SJSA1 (cell line): ENCODE measurements at places on chromosomes 2 and 18.

DNA sequence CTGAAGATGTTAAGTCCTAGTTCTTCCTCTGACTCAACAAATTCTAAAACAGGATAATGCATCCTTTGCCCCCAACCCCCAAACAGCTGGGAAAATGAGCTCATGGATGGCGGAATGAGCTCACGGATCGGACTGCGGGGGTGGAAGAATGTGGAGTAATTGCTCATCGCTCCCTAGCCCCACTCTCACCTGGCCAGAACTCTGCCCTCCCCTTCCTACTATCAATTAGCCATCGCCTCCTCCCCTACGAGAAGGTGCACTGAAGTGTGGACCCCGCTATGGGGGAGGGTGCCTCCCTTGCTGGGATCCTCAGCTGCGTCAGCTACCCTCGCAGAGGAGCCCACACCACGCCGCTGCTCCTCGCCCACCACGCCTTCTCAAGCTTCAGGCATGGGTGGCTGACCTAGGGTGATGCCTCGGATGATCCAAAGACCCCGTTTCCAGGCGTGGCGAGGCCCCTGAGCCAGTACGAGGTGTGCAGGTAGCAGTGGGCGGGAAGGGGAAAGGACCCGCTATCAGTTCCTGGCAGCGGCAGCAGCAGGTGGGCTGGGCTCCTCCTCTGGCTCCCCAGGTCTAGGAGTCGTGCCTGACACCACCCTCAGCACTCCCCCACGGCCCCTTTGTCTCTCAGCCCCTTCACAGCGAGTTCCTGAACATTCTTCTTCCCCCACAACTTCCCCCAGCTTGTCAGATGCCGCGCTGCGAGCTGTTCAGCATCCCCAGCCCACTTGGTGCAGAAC lies 82.1 kb upstream of the POMC start:
- peaks cover 2% of the 10 kb centered on the region; the same call in 1 of the 2 replicates for H3K36me3 ChIP-seq
- peaks cover 7% of the 10 kb centered on the region for H3K4me1 ChIP-seq
- H3K4me3 ChIP-seq = no peak overlapping the region
- H3K27ac ChIP-seq = no peak overlapping the region
- DNase-seq = no peak

DNA sequence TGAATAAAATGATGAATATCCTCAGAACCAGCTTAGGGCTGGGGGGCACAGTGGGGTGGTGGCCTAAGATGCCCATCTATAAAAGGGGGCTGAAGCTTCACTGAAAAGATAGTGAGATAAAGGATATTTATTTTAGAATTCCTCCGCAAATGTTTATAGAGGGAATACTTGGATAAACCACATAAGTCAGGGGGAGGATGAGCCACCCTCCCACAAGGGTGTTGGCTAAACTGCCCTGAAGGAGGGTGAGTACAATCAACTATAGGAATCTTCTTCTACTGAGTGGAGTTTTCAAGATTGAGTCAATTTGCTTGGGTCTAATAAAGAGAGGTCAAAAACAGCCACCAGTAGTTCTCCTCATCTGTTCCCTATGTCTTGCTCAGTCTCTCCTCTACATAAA lies 114.5 kb upstream of the TANK start:
- peak; percentile 76 for DNase-seq
- H3K27ac ChIP-seq = peak overlapping the region; percentile 4
- H3K4me1 ChIP-seq = peaks cover 36% of the 10 kb centered on the region
- H3K4me3 ChIP-seq = no peak overlapping the region
- H3K36me3 ChIP-seq = no peaks in the 10 kb centered on the region
- no peaks in the 10 kb centered on the region for H3K27me3 ChIP-seq

GRCh38 chr18:41135146-41135545 lies 819.9 kb upstream of the PIK3C3 start:
- no peak overlapping the region for H3K4me3 ChIP-seq
- H3K27ac ChIP-seq = no peak overlapping the region
- H3K4me1 ChIP-seq = no peaks in the 10 kb centered on the region
- no peak for DNase-seq
- H3K27me3 ChIP-seq = no peaks in the 10 kb centered on the region

DNA sequence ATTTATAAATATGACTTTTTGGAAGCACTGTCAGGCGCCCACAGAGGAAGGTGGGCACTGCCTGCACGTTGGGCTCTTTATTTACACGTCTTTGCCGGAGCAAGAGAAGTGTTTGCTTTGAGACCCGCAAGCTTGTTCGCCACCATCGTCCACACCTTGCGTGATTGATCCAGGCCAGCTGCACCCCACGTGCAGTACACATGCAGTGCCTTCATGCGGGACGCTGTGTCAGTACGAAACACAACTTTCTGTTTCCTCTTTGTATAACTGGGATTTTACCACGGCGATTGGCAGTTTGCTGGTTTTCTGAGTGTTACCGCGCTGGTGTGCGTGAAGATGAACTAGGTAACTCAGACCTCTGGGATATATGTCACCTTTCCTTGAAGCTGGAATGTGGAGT lies 571.0 kb upstream of the SALL3 start:
- H3K4me1 ChIP-seq = no peaks in the 10 kb centered on the region
- peak; percentile 18 for DNase-seq
- H3K27me3 ChIP-seq = no peaks in the 10 kb centered on the region
- H3K4me3 ChIP-seq = no peak overlapping the region
- no peaks in the 10 kb centered on the region for H3K36me3 ChIP-seq

GRCh38 chr18:8806100-8806797 lies 100.9 kb downstream of the MTCL1 start:
- H3K27ac ChIP-seq = no peak overlapping the region
- H3K27me3 ChIP-seq = no peaks in the 10 kb centered on the region
- no peak for DNase-seq
- peaks cover 33% of the 10 kb centered on the region for H3K4me1 ChIP-seq
- peaks cover 43% of the 10 kb centered on the region for H3K36me3 ChIP-seq

GRCh38 chr18:69120833-69121232 lies 279.9 kb upstream of the DOK6 start:
- H3K27me3 ChIP-seq = no peaks in the 10 kb centered on the region
- no peak for DNase-seq
- H3K4me3 ChIP-seq = no peak overlapping the region
- no peaks in the 10 kb centered on the region for H3K4me1 ChIP-seq

DNA sequence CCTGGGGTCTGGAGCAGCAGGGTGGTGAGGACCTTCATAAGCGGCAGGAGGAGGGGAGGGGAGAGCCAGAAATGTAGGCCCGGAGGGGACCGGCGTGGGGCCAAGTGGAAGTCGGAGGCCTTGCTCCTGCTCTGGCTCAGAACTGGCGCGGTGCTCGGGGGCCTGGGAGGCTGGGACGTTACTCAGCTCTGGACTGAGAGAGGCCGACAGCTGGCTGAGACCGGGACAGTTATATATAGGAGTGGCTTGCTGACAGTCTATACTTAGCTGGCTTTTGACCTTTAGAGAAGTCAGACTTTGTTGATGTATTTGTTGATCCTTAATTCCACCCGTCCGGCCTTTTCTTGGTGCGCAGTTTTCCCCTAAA lies 15.7 kb downstream of the IGFBP5 start:
- no peaks in the 10 kb centered on the region for H3K36me3 ChIP-seq
- no peaks in the 10 kb centered on the region; the same call in 1 of the 2 replicates for H3K27me3 ChIP-seq
- no peak overlapping the region for H3K27ac ChIP-seq
- peaks cover 11% of the 10 kb centered on the region for H3K4me1 ChIP-seq

DNA sequence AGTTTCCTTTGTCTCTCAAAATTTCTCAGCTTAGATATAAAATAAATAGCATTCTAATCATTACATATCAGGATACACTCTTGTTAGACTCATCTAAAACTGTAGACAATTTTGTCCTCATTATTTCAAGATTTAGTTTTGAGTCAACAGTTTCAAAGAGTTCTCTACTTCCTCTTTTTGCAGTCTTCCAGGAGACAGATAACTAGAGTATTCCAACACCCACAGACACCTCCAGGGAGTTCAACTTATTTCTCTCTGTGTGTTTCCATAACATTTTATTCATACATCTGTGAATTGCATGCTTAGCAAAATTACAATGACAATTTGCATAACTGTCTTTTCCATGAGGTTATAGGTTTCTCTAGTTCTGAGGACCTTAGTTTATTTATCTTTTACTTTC lies 166.6 kb upstream of the HNMT start:
- no peaks in the 10 kb centered on the region for H3K27me3 ChIP-seq
- DNase-seq = no peak
- H3K27ac ChIP-seq = no peak overlapping the region

- H3K27ac ChIP-seq = no peak overlapping the region
- H3K27me3 ChIP-seq = 0 out of 2 replicates have a peak, but pooled peaks cover 2% of the 10 kb centered on the region
- no peak overlapping the region for H3K4me3 ChIP-seq
- H3K4me1 ChIP-seq = no peaks in the 10 kb centered on the region
- H3K36me3 ChIP-seq = no peaks in the 10 kb centered on the region
- DNase-seq = no peak
These were observed 47.9 kb downstream of the FRZB start for GRCh38 chr2:182818501-182818900.

GRCh38 chr2:222795450-222796357 lies 65.1 kb upstream of the ACSL3 start:
- peaks cover 22% of the 10 kb centered on the region for H3K4me1 ChIP-seq
- no peak overlapping the region for H3K27ac ChIP-seq
- no peak overlapping the region for H3K4me3 ChIP-seq
- no peaks in the 10 kb centered on the region for H3K36me3 ChIP-seq
- DNase-seq = no peak
- no peaks in the 10 kb centered on the region for H3K27me3 ChIP-seq

- peaks cover 85% of the 10 kb centered on the region for H3K36me3 ChIP-seq
- no peak overlapping the region for H3K4me3 ChIP-seq
These were observed 96.4 kb upstream of the DNER start for GRCh38 chr2:229810786-229811185.

DNA sequence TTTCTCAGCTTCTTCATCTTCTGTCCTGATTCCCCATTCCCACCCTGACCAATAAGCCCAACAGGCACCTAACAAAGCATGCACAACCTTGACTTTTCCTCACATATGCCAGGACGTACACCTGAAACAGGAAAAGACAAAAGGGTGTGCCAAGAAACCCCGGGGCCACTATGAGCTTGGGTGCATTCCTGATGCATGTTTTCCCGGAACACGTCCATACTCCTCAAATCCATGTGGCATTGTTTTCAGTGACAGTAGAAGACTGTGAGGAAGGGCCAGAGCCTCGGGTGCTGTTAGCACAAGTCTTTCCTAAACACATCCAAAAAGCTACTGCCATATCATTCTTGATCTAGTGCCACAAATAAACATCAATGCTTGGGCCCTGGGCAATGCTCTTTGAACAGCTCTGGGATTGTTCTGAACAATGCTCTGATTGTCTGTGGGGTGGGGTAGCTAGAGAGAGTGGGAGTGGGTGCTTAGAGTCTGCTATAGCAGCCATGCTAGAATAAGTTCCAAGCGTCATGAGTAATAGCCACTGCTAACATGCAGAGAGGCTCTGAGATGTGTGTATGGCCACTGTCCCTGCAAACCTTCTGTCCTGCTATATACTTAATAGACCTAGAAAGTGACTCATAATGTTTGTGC lies 181.7 kb upstream of the CRIM1 start:
- 0 out of 2 replicates have a peak, but pooled peaks cover 16% of the 10 kb centered on the region for H3K27me3 ChIP-seq
- no peak overlapping the region for H3K27ac ChIP-seq
- H3K36me3 ChIP-seq = no peaks in the 10 kb centered on the region
- DNase-seq = no peak

- DNase-seq = no peak
- H3K36me3 ChIP-seq = no peaks in the 10 kb centered on the region
- no peaks in the 10 kb centered on the region for H3K27me3 ChIP-seq
- no peak overlapping the region for H3K4me3 ChIP-seq
- no peaks in the 10 kb centered on the region for H3K4me1 ChIP-seq
These were observed 99.5 kb downstream of the MEIS1 start for GRCh38 chr2:66534461-66534860.

DNA sequence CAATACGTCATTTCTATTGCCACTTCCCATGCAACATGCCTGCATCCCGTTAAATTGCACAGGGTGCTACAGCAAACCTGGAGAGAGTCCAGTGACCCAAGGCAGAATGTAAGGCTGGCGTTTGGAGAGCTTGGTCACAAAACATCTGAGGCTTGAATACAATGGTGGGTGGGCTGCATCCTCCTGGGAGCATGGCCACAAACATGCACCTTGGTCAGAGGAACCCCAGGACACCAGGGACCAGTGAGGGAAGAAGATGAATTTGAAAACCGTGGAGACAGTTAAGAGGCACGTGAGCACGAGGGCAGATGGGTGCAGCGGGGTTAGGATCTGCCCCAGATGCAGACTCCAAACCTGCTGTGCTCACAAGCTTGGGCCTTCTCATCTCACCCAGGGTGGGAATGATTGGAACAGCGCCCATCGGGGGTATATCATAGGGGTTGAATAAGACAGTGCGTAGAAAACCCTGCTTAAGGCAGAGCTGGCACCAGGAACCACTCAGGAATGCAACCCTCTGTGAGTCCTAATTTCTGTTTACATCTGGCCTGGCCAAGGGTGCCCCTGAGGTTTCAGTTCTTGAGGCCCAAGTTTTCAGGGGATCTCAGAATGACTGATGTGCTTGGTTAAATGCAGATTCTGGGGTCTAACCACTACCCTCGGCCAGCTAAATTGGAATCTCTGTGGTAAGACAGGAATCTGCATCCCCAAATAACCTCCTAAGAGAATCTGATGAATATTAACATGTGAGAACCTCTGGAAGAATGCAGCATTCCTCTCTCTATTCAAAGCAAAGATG lies 97.2 kb downstream of the ARL4C start:
- no peak overlapping the region for H3K27ac ChIP-seq
- H3K4me3 ChIP-seq = no peak overlapping the region
- no peak for DNase-seq
- H3K27me3 ChIP-seq = no peaks in the 10 kb centered on the region

DNA sequence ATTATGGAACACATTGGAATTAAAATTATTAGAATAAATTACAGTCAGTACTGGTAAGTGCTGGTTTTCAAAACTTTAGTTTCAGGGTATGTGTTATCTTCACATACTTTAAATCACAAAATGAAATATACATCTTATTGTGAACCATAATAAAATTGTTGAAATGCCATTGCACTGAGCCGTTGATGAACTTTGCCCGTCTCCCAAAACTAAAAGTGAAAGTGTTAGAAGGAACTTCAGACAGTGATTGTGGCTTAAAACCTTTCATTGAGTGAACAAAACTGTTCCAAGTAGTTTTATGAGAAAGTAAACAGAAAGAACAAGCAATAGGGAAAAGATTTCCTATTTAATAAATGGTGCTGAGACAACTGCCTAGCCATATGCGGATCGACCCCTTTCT lies 811.6 kb downstream of the PLCL1 start:
- peak; percentile 43 for DNase-seq
- peak overlapping the region; percentile 7; the same call in 1 of the 2 replicates for H3K27ac ChIP-seq
- no peaks in the 10 kb centered on the region for H3K4me1 ChIP-seq
- peak overlapping the region; percentile 10; the same call in 1 of the 2 replicates for H3K4me3 ChIP-seq
- no peaks in the 10 kb centered on the region for H3K36me3 ChIP-seq

DNA sequence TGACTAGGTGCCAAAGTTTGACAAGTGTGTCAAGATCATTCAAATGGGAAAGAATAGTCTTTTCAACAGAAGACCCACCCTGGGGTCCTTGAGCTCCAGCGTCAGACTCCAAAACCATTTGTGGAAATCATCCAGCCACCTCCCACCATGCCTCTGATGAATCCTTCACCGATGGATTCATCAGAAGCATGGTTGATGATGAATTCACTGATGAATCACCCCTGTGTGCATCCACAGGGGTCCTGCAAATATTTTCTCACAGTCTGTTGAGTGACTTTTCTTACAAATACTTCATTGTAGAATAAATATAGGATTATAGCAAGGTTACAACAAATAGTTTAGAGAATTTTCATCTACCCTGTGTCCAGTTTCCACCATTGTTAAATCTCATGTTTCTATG lies 4.3 kb downstream of the UGT1A9 start:
- no peaks in the 10 kb centered on the region for H3K4me1 ChIP-seq
- H3K4me3 ChIP-seq = no peak overlapping the region
- no peak for DNase-seq
- H3K36me3 ChIP-seq = no peaks in the 10 kb centered on the region
- H3K27me3 ChIP-seq = no peaks in the 10 kb centered on the region
- no peak overlapping the region for H3K27ac ChIP-seq
